Motor neuron (in vitro differentiated cells): ENCODE measurements at places on chromosomes 16 and 17. TPM values are rescaled to one million over a fixed set of nuclear protein-coding genes. Genes with fewer than 3 reads are reported as not detected.

- no peak for ATAC-seq
These were observed 11.5 kb upstream of the RIPOR1 start for GRCh38 chr16:67517155-67517445.

- no peak for ATAC-seq
These were observed 20.4 kb upstream of the HOXB13 start for GRCh38 chr17:48748718-48749566.

DNA sequence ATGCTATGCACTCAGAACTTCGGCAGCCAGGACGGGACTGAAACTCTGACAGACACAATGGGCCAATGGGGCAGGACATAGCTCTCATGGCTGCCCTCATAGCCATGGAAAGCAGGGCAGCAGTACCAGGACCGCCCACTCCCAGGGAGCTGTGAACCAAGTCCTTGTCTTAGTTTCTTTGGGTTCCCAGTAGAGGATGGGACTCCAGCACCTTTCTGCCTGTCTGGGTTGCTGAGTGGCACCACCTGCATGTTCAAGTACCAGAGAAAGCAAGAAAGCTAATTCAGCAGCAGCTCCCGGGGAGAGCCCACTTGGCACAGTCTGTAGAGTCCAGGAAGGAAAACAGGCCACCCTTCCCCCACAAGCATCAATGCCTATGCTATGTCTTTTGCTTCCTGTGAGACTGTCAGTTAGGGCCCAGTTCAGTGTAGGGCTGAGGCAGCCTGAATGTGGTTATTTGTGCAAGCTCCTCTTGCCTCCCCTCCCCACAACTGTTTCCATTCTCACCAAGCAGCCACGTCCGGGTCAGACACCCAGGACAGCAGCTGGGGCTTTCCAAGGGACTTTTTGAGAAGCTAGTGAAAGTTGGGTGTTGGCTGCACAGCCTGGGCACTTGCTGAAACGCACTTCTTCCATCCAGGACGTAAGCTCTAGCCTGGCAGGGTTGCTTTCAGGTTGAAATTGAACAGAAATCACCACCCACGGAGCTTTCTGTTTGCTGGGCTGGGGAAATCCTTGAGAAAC lies 7.8 kb downstream of the SUPT4H1 start:
- no peak for ATAC-seq

DNA sequence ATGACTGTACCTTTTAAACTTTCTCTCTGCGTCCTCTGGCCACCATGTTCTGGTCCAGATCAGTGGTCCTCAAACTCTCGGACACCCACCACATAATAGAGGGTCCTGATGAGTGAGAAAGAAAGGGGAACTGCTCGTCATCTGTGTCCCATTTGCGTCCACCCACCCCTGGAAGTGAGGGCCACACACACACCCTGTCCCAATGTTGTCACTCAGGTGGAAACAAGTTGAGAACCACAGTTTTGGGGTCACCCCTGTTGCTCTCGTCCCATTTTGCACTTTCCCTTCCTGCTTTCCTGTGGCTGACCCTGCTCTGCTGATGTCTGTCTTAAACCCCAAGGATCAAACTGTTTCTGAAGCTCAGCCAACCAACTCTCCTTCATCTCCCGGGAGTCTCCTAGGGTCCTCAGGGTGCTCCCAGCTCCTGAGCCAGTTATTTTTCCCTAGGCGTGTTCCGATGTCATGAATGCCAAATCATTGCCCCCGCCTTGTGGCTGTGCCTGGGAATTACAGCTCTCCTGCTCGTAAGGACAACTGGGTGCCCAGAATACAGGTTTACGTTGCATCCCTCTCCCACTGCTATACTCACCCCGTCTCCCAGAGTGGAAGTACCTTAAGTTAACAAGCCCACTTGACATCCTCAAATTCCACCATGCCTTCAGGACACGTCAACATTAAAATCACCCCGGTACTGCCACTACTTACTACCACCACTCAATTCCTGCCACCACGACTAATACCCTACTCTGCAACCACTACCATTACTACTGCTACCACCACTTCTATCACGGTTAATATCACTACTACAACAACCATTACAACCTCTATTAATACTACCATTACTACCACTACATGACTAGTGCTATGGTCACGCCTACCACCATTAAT lies 26.0 kb upstream of the HNF1B start:
- peak; percentile 50 for ATAC-seq

- ATAC-seq, result no peak
These were observed 42.2 kb downstream of the CCDC57 start for GRCh38 chr17:82170412-82170961.

The ASIC2 gene
- 1.2 and 1.3 TPM in 2 replicates for total RNA-seq

DNA sequence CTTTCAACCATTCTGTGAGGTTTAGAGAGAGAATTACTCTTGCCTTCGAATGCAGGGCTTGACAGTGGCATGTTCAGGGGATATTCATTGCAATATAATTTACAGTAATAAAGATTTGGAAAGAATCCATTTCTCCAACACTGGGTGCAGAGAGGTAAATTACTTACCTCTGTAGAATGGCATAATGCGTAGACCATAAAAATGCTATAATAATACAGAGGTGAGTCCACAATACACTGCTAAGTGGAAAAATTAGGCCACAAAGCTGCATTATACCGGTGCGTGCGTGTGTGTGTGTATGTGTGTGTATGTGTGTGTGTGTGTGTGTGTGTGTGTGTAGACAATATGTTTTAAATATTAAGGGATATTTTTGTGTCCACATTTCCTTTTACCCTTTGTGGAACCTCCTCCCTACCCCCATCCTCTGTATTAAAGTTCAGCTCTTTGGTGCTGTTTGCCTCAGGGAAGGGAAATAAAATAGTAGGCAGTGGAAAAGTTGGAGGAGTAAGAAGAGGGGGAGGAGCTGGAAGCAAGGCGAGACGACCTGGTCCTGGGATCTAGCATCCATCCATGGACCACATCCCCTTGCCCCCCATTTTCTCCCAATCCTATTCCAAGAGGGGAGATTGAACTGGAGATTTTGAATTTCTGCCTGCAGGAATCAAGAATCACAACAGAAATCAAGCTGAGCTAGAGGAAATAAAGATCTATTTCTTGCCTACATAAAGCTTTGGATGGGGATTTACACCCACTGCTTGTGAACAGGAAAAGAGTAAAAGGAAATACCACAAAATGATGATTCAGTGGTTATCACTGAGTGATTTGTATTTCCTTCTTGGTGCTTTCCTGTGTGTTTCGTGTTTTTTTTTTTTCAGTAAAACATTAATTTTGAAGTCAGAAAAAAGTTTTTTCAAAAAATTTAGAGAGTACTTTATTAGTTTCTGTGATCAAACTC lies 124.8 kb downstream of the RGS9 start:
- ATAC-seq, result no peak

DNA sequence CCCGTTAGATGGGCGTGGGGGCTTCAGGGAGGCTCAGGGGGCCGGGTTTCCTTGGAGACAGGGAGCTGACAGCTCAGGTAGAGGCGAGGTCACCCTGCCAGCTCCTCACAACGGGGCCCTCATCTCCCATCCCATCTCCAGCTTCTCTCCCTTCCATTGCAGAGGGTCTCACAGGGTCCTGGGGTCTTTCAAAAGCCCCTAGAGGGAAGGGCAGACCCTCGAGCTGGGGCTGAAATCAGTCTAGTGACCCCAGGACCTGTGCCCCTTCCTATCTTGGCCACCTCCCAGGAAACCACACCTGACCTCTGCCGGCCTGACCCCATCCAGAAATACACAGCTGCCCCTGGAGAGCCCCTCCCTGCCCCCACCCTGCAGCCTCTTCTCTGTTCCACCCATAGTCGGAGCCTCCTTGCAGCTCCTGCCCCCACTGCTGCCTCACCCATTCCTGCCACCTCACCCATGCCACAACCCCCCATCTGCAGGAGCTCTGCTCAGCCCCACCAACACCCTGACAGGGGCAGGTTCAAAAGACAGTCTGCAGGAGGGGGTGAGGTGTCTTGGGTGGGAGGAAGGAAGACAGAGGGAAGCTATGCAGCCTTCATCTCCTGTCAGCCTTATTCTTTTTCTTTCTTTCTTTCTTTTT lies 23.4 kb downstream of the PIK3R5 start:
- no peak for ATAC-seq

GRCh38 chr16:72940886-72941285 lies 107.0 kb downstream of the ZFHX3 start:
- ATAC-seq, result no peak
